ENCODE measurements at places on chromosomes 12 and 14. TPM values are rescaled to one million over a fixed set of nuclear protein-coding genes. Genes with fewer than 3 reads are reported as not detected.

GRCh38 chr14:93133464-93133863 lies 17.7 kb upstream of the ITPK1 start:
- no peaks in the 10 kb centered on the region for H3K36me3 ChIP-seq
- H3K27me3 ChIP-seq, result peaks cover 9% of the 10 kb centered on the region
- no peak overlapping the region for H3K27ac ChIP-seq
- peaks cover 10% of the 10 kb centered on the region for H3K4me1 ChIP-seq
- H3K4me3 ChIP-seq, result no peak overlapping the region
- DNase-seq, result peak; percentile 44

GRCh38 chr12:131805421-131805820 lies 22.8 kb upstream of the MMP17 start:
- no peak overlapping the region for H3K4me3 ChIP-seq
- no peak overlapping the region for H3K27ac ChIP-seq
- H3K4me1 ChIP-seq, result peaks cover 10% of the 10 kb centered on the region
- DNase-seq, result no peak
- peaks cover 2% of the 10 kb centered on the region for H3K27me3 ChIP-seq

DNA sequence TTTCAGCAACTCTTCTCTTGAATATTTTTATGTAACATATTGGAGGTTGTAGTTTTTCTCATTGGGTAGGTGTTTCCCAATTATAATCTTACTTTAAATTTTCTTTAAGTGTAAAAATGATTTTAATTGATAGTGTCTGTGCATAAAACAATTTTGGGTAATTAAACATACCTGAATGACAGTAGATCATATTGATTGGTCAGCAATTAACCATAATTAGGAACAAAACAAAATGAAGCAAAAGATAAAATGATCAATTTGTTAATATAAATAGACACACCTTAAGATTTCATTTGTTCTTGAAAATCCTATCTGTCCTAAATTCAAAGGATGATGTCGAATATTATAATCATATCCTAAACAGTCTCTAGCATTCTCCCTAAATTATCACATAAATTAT lies 468.3 kb downstream of the PDZRN4 start:
- H3K27ac ChIP-seq, result no peak overlapping the region
- no peak for DNase-seq
- no peaks in the 10 kb centered on the region for H3K4me1 ChIP-seq
- no peaks in the 10 kb centered on the region for H3K27me3 ChIP-seq

PLCZ1 gene
- not detected for total RNA-seq

CS gene
- 173 TPM for total RNA-seq

ASB2 gene
- total RNA-seq, result not detected

All from HFFc6 (cell line).